Left ventricle myocardium superior (tissue), 1 donor: ENCODE measurements at places on chromosomes 13 and 19. TPM values are rescaled to one million over a fixed set of nuclear protein-coding genes. Genes with fewer than 3 reads are reported as not detected.

The CBY2 gene
- total RNA-seq = not detected

GRCh38 chr13:106998664-106999063, 430.7 kb upstream of the ARGLU1 start:
- DNase-seq = no peak

The PLIN4 gene
- 235 TPM for total RNA-seq

The ATF5 gene
- 8.0 TPM for total RNA-seq

- DNase-seq = no peak
Measured at GRCh38 chr19:51289635-51290034, 21.8 kb upstream of the IGLON5 start.
